ENCODE measurements at places on chromosomes 2 and 18.

GRCh38 chr18:80200932-80201672 lies 46.2 kb downstream of the PARD6G start:
- no peak for DNase-seq

- no peak for DNase-seq
These were observed 144.6 kb downstream of the SH3BP4 start for GRCh38 chr2:235096447-235096846.

- no peak for DNase-seq
These were observed 289.3 kb upstream of the ZSWIM2 start for GRCh38 chr2:187138265-187138664.

- DNase-seq: no peak
These were observed 179.4 kb upstream of the AGAP1 start for GRCh38 chr2:235314371-235314930.

GRCh38 chr2:67845621-67846369 lies 217.0 kb downstream of the C1D start:
- DNase-seq: no peak

DNA sequence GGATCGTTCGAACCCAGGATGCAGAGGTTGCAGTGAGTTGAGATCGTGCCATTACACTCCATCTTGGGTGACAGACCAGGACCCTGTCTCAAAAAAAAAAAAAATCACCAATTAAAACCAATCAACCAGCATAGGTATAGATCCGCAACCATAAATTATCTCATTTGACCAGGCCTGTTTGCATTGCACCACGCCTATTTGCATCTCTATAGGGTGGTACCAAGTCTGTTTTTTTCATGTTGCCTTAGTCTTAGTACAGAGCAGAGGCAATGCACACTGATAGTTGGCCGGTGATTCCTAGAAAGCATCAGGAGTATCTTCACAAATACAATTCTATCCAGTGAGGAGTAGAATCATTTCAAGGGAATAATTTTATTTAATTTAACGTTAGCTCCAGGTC lies 9.3 kb upstream of the NPC1 start:
- no peak for DNase-seq

DNA sequence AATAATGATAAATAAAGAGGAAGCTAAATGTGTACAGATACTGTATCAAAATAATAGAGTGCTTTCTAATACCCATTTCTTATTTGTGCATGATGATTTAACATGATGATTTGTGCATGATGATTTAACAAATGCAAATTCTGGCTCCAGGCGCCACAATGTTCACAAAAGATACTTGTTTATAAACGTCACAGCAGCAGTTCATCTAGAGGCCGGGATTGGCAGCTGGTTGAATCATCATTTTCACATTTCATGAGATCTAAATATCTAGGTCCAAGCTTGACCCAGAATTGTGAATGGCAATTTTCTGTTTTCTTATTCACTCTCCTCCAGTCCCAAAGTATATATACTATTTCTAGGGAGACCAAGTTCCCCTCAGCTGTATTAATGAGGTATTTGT lies 322.0 kb downstream of the SUCLG1 start:
- DNase-seq: no peak

GRCh38 chr2:104434318-104434792 lies 419.6 kb upstream of the POU3F3 start:
- DNase-seq: no peak

- DNase-seq: no peak
These were observed 270.5 kb upstream of the CDH19 start for GRCh38 chr18:66874375-66874774.

DNA sequence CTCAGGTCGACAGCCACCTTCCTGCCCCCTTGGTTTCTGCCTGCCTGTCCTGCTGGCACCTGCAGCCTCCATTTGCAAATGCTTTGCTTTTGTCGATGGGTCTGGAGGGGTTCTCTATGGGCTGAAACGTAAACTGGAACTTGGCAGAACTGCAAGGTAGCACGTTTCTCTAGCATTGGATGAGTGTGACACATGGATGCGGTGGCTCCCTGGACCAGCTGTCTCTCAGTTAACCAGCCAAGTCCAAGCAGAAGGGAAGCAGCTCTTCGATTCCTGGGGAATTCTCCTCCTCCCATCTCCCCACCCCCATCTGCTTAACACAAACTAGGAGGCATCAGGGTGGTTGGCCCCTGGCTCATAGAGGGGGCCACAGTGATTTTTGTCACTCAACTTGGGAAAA lies 57.3 kb downstream of the ITGB1BP1 start:
- DNase-seq: no peak

- DNase-seq: no peak
These were observed 20.8 kb downstream of the CRIM1 start for GRCh38 chr2:36376319-36376765.

GRCh38 chr2:238475566-238475965 lies 48.8 kb downstream of the ASB1 start:
- DNase-seq: no peak

- no peak for DNase-seq
These were observed 62.7 kb downstream of the MYOM1 start for GRCh38 chr18:3157086-3157485.

- DNase-seq: peak; percentile 58
These were observed 69.3 kb upstream of the SEC11C start for GRCh38 chr18:59070181-59070912.

- DNase-seq: no peak
These were observed 37.8 kb upstream of the CCDC150 start for GRCh38 chr2:196601430-196602306.

DNA sequence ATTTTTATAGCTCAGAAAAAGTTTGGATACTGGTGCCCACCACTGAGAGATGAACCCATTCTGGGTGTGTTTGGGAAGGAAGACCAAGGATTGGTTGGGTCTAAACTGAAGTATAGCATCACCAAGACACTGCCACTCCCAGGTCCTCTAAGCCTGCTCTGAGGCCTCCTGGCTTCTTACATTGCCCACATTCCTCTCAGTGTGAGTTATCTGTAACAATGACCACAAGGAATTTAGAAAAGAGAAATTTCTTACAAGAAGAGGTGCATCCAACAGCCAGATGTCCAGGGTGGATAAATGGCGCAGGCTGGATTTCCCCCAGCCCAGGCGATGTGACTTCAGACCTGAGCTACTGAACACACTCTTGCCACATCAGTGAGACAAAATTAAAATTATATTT lies 1.6 kb upstream of the GPR45 start:
- DNase-seq: no peak

All from central memory CD8-positive, alpha-beta T cell (primary cell).